Mammary epithelial cell (primary cell): ENCODE measurements at places on chromosomes 11 and 22. TPM values are rescaled to one million over a fixed set of nuclear protein-coding genes. Genes with fewer than 3 reads are reported as not detected.

Gene GLB1L3
- polyA plus RNA-seq, result 2.1 TPM

Gene OVOL1
- polyA plus RNA-seq, result 2.3 TPM

Gene NRIP3
- 1.4 TPM for polyA plus RNA-seq

Gene RIN1
- polyA plus RNA-seq, result 22.4 TPM

Gene SYNGR1
- polyA plus RNA-seq, result 0.23 TPM

Gene LARGE2
- polyA plus RNA-seq, result 16.4 TPM

Gene YPEL4
- polyA plus RNA-seq, result 0.05 TPM

Gene ARFGAP2
- polyA plus RNA-seq, result 87.5 TPM

Gene TMEM184B
- 41.1 TPM for polyA plus RNA-seq

Gene UPK2
- 0.74 TPM for polyA plus RNA-seq

Gene BAIAP2L2
- polyA plus RNA-seq, result 5.4 TPM

Gene ADAMTS15
- 0.79 TPM for polyA plus RNA-seq

Gene OR2D2
- polyA plus RNA-seq, result not detected

Gene PTPRCAP
- polyA plus RNA-seq, result 0.18 TPM

Gene CXCR5
- polyA plus RNA-seq, result not detected

Gene MRGPRF
- 0.08 TPM for polyA plus RNA-seq

Gene CHST1
- 0.02 TPM for polyA plus RNA-seq

Gene P2RX3
- polyA plus RNA-seq, result not detected

Gene RCOR2
- 0.08 TPM for polyA plus RNA-seq

Gene PRR33
- polyA plus RNA-seq, result not detected

Gene UBTFL1
- polyA plus RNA-seq, result not detected

Gene SYT12
- 1.1 TPM for polyA plus RNA-seq

Gene CCDC73
- polyA plus RNA-seq, result not detected

Gene SCARF2
- 0.08 TPM for polyA plus RNA-seq

Gene RASD2
- 0.27 TPM for polyA plus RNA-seq

Gene NPAS4
- not detected for polyA plus RNA-seq

Gene STX3
- polyA plus RNA-seq, result 20.2 TPM

Gene PPP6R3
- 30.8 TPM for polyA plus RNA-seq

Gene GPR83
- polyA plus RNA-seq, result 0.03 TPM
